ENCODE measurements at places on chromosomes 5 and 9.

DNA sequence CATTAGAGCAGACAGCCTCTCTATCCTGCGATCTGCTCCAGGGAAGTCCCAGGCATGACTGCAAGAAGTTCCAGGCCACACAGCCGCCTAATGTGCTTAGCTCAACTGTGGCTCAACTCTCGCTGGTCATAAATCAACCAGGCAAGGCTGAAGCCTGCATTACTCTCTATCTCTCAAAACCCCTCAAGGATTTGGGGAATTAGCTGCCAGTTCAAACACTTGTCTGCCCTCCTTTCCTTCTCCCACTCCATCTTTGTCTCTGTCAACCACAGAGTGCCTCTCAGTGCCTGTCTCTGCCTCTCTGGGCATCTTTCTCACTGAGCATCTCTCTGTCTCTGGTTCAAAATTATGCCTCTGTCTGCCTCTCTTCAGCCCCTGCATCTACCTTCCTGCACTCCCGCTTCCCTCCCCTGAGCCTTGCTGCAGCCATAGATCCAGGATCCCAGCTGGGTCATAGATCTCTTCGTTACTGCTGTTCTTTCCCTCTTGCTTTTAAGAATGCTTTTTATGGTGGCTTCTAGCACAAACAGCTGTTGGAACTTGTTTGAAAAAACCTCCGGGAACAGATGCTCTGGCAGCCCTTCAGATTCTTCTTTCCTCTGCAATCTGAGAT lies 27.9 kb upstream of the GALNT10 start:
- no peak for DNase-seq
- H3K4me1 ChIP-seq: no peaks in the 10 kb centered on the region
- H3K27me3 ChIP-seq: peaks cover 29% of the 10 kb centered on the region
- H3K27ac ChIP-seq: no peak overlapping the region

DNA sequence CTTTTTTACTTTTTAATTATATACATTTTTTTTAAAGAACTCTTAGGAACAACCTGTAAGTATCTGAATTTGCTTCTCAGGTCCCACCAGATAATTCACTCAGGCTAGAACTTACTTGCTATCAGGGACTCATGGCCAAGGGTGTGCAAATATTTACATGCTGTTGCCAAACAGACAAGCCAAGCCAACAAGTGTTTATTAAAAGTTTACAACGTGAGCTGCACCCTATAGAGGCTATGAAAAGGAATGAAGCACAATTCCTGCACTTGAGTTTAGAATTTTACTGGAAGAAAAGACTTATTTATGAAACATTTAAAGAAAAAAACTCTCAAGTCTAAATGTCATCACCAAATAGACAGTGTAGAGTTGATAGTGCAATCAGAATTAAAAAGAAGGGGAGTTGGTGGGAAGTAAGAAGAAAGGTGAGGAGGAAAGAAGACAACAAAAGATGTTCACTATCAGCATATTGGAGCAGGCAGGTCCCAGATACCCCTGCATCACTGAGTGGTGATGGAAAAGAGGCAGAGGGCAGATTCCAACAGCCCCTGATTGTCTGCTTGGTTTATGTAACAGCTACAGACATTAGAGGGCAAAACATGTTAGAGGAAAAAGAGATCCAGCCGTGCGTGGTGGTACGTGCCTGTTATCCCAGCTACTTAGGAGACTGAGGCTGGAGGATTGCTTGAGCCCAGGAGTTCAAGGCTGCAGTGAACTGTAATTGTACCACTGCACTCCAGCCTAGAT lies 32.8 kb downstream of the SH3RF2 start:
- no peaks in the 10 kb centered on the region for H3K4me1 ChIP-seq
- no peak for DNase-seq

- no peak overlapping the region for H3K27ac ChIP-seq
- no peaks in the 10 kb centered on the region for H3K4me1 ChIP-seq
- DNase-seq: no peak
- H3K27me3 ChIP-seq: peaks cover 13% of the 10 kb centered on the region
Observed at GRCh38 chr5:75612226-75612569, 945 bp downstream of the ANKDD1B start.

DNA sequence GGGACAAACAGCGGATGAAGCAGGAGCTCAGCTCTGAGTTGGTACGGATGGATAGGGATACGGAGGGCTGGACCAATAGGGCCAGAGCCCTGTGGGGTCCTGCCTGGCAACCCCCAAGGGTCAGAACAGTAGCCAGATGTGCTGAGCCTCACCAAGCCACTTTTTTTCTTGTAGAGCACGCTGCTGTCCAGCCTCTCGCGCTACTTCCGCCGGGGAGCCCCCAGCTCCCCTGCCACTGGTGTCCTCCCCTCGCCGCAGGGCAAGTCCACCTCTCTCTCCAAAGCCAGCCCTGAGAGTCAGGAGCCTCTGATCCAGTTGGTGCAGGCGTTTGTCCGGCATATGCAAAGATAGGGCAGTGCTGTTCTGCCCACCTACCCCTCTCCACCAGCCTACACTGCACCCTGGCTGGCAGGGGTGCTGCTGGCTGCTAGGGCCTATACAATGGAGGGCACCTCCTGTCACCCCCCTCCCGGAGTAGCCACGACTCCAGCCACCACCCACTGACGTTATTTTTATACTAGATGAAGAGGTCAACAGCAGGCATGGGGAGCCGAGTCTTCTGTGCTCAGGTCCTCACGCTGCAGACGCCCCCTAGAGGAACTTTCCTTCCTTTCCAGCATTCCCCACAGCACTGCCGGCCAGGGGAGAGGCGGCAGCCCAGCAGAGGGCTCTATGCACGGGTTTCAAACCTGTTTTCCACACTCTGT lies 21.6 kb downstream of the SH3GLB2 start:
- DNase-seq: peak; percentile 66
- H3K4me1 ChIP-seq: no peaks in the 10 kb centered on the region
- H3K27ac ChIP-seq: no peak overlapping the region
- H3K4me3 ChIP-seq: no peak overlapping the region

GRCh38 chr5:38921174-38921573 lies 75.4 kb downstream of the OSMR start:
- no peak overlapping the region for H3K4me3 ChIP-seq
- DNase-seq: peak; percentile 11
- no peaks in the 10 kb centered on the region for H3K27me3 ChIP-seq
- H3K4me1 ChIP-seq: no peaks in the 10 kb centered on the region
- no peak overlapping the region for H3K27ac ChIP-seq

DNA sequence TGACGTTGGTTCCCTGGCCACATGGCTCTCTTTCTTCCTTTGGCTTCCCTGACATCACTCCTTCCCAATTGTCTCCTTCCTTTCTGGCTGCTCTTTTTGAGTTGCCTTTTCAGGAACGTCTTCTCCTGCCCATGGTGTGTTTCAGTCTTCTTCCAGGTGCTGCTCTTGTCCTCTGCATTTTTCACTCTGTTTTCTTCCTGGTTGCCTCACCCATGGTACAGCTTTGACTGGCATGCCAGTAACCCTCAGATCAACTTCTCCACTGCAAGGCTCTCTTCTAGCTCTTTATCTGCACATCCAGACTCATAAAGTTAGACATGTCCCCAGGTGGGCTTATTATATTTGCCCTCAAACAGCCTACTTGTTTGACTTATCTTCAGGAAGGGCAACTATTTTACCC lies 91.0 kb upstream of the ANKH start:
- no peaks in the 10 kb centered on the region for H3K4me1 ChIP-seq
- H3K27me3 ChIP-seq: no peaks in the 10 kb centered on the region
- no peak overlapping the region for H3K4me3 ChIP-seq
- H3K27ac ChIP-seq: no peak overlapping the region
- no peaks in the 10 kb centered on the region for H3K36me3 ChIP-seq

DNA sequence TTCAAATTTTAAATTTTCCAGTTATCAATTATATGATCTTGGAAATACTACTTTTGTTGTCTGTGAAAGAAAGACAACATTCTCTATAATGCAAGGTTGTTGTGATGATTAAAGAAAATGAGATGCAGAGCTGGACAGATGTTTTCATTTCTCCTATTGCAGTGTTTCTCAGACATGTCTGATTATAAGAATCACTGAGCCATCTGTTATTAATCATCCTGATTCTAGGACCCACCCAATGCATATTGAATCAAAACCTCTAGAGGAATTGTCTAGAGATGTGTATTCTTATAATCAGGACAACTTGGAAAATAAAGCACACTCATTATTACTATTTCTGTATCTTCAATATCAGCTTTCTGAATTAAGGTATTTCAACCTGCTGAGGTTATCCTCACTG lies 121.1 kb upstream of the ASTN2 start:
- no peaks in the 10 kb centered on the region for H3K27me3 ChIP-seq
- H3K27ac ChIP-seq: no peak overlapping the region
- no peak for DNase-seq

DNA sequence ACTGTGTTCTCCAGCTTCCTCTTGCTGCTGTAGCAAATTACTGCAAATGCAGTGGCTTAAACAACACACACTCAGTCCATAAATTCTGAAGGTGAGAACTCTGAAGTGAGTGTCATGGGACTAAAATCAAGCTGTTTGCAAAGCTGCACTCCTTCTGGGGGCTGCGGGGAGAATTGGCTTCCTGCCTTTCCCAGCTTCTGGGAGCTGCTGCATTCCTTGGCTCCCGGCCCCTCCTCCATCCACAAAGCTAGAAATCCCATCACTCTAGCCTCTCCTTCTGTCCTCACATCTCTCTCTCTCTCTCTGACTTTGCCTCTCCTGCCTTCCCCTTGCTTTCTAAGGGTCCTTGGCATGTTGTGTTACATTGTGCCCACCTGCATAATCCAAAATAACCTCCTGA lies 14.2 kb upstream of the MED10 start:
- H3K36me3 ChIP-seq: no peaks in the 10 kb centered on the region
- no peak overlapping the region for H3K4me3 ChIP-seq
- no peaks in the 10 kb centered on the region for H3K27me3 ChIP-seq
- no peak for DNase-seq
- no peak overlapping the region for H3K27ac ChIP-seq

Data from common myeloid progenitor, CD34-positive (primary cell).